ENCODE measurements at places on chromosomes 5 and 9.

DNA sequence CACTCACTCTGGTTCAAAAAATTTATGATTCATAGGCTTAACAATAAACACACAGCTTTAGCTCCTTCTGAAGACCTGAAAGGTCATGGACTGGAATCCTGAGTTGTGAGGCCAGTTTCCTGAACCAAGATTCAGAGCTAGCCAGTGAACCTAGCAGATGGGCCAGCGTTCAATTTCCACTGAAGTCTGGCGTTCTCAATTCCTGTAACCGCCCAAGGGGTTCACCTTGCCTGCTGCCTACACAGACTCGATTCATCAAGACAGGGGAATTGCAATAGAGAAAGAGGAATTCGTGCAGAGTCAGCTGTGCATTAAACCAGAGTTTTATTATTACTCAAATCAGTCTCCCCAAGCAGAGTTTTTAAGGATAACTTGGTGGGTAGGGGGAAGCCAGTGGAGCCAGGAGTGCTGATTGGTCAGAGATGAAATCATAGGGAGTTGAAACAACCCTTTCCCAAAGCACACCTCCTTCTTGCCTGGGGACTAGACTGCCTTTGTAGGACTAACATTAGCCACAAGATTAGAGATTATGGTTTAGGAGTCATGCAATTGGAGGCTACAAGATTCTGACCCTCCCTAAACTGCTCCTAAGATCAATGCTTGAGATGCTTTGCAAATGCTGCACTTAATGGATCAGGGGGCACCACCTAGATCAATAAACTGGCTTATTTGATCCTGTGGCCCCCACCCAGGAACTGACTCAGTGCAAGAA, 117.5 kb upstream of the SHB start:
- H3K36me3 ChIP-seq: no peaks in the 10 kb centered on the region
- no peaks in the 10 kb centered on the region for H3K4me1 ChIP-seq
- DNase-seq: no peak
- no peak overlapping the region for H3K4me3 ChIP-seq

- no peaks in the 10 kb centered on the region for H3K36me3 ChIP-seq
- no peak for DNase-seq
- H3K27me3 ChIP-seq: peaks cover 42% of the 10 kb centered on the region
Observed at GRCh38 chr9:97705354-97705950, 8.3 kb upstream of the XPA start.

GRCh38 chr5:93899026-93899600, 157.7 kb upstream of the POU5F2 start:
- H3K4me3 ChIP-seq: no peak overlapping the region
- no peak for DNase-seq
- H3K4me1 ChIP-seq: no peaks in the 10 kb centered on the region
- no peaks in the 10 kb centered on the region for H3K27me3 ChIP-seq

GRCh38 chr5:219991-220390, 1.9 kb downstream of the SDHA start:
- H3K4me3 ChIP-seq: peak overlapping the region; percentile 92
- no peaks in the 10 kb centered on the region for H3K27me3 ChIP-seq
- peak overlapping the region; percentile 94 for H3K27ac ChIP-seq
- H3K4me1 ChIP-seq: peaks cover 48% of the 10 kb centered on the region

- peaks cover 83% of the 10 kb centered on the region for H3K4me1 ChIP-seq
- DNase-seq: no peak
- H3K27ac ChIP-seq: peak overlapping the region; percentile 85
- no peaks in the 10 kb centered on the region for H3K27me3 ChIP-seq
- peak overlapping the region; percentile 98 for H3K4me3 ChIP-seq
Observed at GRCh38 chr5:157189223-157189622, 8.6 kb downstream of the ITK start.

DNA sequence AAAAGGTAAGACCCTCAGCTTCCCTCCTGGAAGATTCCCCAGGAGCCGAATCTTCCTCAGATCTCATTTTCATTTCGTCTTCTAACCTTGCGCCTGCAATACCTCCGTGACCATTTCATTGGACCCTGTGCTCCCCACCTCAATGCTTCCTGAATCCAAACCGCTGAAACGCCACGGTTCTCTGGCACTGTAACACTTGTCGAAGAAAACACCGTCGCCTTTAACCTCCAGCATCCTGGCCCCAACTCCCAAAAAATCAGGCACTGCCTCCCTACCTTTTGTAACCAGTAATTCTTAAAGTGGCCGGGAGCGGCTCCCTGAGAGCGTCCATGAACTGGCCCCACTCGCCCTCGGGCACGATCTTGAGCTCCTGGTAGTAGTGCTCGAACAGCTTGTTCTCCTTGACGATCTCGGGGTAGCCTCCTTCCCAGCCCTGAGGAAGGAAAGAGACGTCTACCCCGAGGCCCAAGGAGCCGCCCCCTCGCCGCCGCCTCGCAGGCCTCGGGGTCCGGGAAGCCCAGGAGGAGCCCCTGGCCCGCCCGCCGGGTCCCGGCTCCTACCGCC, 438 bp downstream of the NSUN2 start:
- H3K27me3 ChIP-seq: no peaks in the 10 kb centered on the region
- no peak for DNase-seq
- peak overlapping the region; percentile 93 for H3K4me3 ChIP-seq
- H3K27ac ChIP-seq: peak overlapping the region; percentile 97
- H3K36me3 ChIP-seq: peaks cover 42% of the 10 kb centered on the region
- peaks cover 42% of the 10 kb centered on the region for H3K4me1 ChIP-seq

- H3K27ac ChIP-seq: no peak overlapping the region
- DNase-seq: no peak
- H3K4me1 ChIP-seq: peaks cover 2% of the 10 kb centered on the region
- H3K27me3 ChIP-seq: no peaks in the 10 kb centered on the region
Observed at GRCh38 chr9:107807183-107807582, 317.6 kb upstream of the KLF4 start.

- DNase-seq: no peak
- no peaks in the 10 kb centered on the region for H3K27me3 ChIP-seq
- H3K27ac ChIP-seq: peak overlapping the region; percentile 26
- H3K4me3 ChIP-seq: peak overlapping the region; percentile 46
Observed at GRCh38 chr5:131304414-131304813, 40.6 kb downstream of the CDC42SE2 start.

GRCh38 chr9:14451949-14452348, 138.0 kb upstream of the NFIB start:
- H3K4me1 ChIP-seq: no peaks in the 10 kb centered on the region
- no peak for DNase-seq
- no peak overlapping the region for H3K27ac ChIP-seq
- no peak overlapping the region for H3K4me3 ChIP-seq

GRCh38 chr9:135408476-135409254, 70.9 kb upstream of the PPP1R26 start:
- H3K27ac ChIP-seq: no peak overlapping the region
- peaks cover 3% of the 10 kb centered on the region for H3K36me3 ChIP-seq
- H3K4me1 ChIP-seq: no peaks in the 10 kb centered on the region
- no peak overlapping the region for H3K4me3 ChIP-seq

DNA sequence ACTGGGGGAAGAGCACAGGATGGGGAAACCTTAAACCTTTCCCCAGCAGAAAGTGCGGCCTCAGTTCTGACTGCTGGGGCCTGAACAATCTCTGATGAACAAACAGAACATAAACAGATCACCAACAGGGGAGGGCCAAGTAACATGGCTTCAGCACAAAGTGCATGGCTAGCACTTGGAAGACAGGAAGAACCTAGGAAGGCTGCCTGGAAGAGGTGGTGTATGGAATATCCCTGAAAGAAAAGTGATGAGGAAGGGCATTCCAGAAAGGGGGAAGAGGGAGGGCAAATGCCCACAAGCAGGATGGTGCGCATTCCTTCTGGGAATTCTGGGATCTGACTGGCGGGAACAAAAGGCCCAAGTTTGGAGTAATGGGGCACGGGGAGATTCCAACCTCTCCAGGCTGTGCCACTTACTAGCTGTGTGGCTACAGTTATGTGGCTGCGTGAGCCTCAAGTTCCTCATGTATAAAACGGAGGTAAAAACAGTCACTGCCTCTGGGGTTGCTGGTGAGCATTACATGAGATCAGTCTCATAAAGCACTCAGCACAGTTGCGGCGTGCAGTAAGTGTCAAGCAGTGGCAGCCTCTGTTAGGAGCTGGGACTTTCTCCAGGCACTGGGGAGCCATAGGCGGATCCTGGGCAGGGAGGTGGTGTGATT, 1.6 kb downstream of the PDGFRB start:
- no peaks in the 10 kb centered on the region for H3K27me3 ChIP-seq
- H3K27ac ChIP-seq: no peak overlapping the region

DNA sequence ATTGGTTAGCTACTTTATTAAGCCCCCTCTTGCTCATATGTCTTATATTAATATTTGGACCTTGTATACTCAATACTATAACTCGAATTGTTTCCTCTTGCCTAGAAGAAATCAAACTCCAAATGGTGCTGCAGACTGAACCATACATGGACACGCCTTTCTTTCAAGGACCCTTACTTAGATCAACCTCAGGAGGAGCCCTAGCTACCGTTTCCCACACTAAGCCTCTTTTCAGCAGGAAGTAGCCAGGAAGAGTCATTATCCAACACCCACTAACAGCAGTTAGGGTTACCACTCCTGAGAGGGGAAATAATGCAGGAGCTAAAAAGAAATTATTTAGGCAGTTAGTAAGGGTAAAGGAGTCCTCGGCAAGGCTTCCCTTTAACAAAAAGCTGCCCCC, 243.8 kb upstream of the PUM3 start:
- H3K4me3 ChIP-seq: no peak overlapping the region
- H3K4me1 ChIP-seq: no peaks in the 10 kb centered on the region
- DNase-seq: no peak
- no peak overlapping the region for H3K27ac ChIP-seq
- no peaks in the 10 kb centered on the region for H3K27me3 ChIP-seq

DNA sequence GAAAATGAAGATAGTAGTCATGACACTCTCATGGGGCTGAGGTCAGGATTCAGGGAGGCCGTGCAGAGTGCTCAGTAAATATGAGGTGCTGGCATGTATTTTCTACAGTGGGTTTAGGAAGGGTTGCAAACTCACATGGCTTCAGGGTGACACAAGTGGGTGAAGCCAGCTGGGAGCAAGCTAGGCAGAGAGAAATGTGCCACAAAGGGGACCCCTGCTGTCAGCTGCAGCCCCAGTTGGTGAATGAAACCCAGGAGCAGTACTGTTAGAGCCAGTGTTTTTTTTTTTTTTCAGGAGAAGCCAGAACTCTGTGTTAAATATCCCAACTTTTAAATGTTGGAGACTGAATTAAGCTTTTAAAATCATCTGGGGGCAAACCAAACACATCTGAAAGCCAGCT, 75.3 kb downstream of the INSYN2B start:
- no peak overlapping the region for H3K4me3 ChIP-seq
- peak overlapping the region; percentile 68 for H3K27ac ChIP-seq
- peaks cover 30% of the 10 kb centered on the region for H3K4me1 ChIP-seq
- H3K27me3 ChIP-seq: no peaks in the 10 kb centered on the region
- peaks cover 13% of the 10 kb centered on the region for H3K36me3 ChIP-seq

DNA sequence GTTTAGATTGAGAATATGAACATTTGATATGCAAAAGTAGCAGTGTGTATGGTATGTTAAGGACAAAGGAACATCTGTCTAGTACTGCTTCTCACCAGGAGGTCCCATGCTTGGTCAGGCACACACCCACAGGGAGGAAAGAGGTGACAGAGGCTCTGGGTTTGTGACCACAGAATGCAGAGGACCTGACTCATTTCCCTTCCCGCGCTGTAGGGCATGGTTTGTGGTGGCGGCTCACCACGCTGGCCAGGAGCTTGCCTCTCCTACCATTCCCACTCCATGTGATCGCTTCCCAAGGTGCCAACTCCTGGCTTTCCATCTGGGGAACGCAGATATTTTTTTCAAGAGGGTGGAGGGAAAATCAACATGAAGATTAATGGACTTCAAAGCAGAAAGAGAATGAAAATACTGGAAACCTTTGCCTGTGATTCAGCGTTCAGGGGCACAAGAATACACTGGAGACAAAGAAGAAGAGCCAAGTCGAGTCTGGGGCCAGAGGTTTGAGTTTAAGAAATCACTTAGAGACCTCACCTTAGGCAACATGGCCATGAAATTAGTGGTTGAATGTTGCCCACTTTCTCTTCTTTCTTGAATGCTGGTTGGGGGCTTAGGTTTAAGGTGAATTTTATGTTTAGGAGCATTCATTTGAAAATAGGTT, 477.8 kb downstream of the CCDC171 start:
- H3K27ac ChIP-seq: no peak overlapping the region
- no peak for DNase-seq
- H3K4me1 ChIP-seq: no peaks in the 10 kb centered on the region
- no peak overlapping the region for H3K4me3 ChIP-seq

GRCh38 chr5:38370358-38371100, 112.2 kb downstream of the EGFLAM start:
- H3K27me3 ChIP-seq: peaks cover 26% of the 10 kb centered on the region
- no peak for DNase-seq
- no peak overlapping the region for H3K4me3 ChIP-seq
- H3K27ac ChIP-seq: no peak overlapping the region
- H3K4me1 ChIP-seq: peaks cover 3% of the 10 kb centered on the region
- no peaks in the 10 kb centered on the region for H3K36me3 ChIP-seq

- peaks cover 4% of the 10 kb centered on the region for H3K4me1 ChIP-seq
- peaks cover 14% of the 10 kb centered on the region for H3K27me3 ChIP-seq
- H3K36me3 ChIP-seq: no peaks in the 10 kb centered on the region
- no peak overlapping the region for H3K4me3 ChIP-seq
- H3K27ac ChIP-seq: no peak overlapping the region
Observed at GRCh38 chr9:101706261-101706798, 32.1 kb downstream of the GRIN3A start.

GRCh38 chr5:173602423-173602822, 14.0 kb downstream of the BOD1 start:
- DNase-seq: no peak
- no peaks in the 10 kb centered on the region for H3K4me1 ChIP-seq
- H3K27me3 ChIP-seq: no peaks in the 10 kb centered on the region
- H3K36me3 ChIP-seq: peaks cover 23% of the 10 kb centered on the region
- H3K4me3 ChIP-seq: no peak overlapping the region

DNA sequence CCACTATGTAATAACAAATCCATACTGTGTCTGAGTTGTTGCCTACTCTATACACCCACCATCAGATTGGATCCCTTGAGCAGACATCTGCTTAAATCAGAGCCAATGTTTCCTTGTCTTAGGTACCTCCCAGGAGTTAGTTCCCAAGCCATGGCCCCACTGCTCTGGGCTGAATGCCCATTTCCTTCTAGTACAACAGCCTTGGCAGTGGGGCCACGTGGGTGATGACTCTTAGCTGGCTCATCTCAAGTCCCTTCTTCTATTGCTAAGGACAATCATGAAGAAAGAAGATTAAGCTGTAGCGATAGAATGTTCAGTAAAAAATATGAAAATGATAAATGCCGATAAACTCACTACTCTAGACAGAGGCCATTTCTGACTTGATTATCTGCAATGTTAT, 16.6 kb downstream of the PTGR1 start:
- H3K4me3 ChIP-seq: no peak overlapping the region
- no peaks in the 10 kb centered on the region for H3K4me1 ChIP-seq
- no peaks in the 10 kb centered on the region for H3K36me3 ChIP-seq
- peaks cover 7% of the 10 kb centered on the region for H3K27me3 ChIP-seq

DNA sequence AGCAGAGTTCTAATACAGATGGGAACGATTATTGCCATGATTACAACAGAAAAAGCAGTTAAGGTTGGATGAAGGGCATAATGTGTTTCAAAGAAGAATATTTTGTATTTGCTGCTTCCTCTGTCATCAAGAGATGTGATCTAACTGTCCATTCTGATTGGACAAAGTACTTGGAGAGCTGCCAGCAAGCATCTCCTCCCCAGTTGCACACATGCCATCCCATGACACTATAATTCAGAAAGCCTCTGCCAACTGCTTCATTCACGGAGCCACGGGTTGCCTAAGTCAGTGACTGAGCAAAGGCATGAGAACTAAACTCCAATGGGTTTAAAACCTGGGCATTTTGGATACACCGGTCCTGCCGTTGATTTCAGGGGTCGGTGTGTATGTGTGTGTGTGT, 253.8 kb downstream of the CRB2 start:
- no peaks in the 10 kb centered on the region for H3K36me3 ChIP-seq
- H3K27me3 ChIP-seq: no peaks in the 10 kb centered on the region
- H3K4me1 ChIP-seq: no peaks in the 10 kb centered on the region
- DNase-seq: no peak

GRCh38 chr9:33785914-33786313, 9.4 kb upstream of the PRSS3 start:
- H3K27ac ChIP-seq: no peak overlapping the region
- no peak for DNase-seq
- H3K27me3 ChIP-seq: peaks cover 31% of the 10 kb centered on the region
- no peaks in the 10 kb centered on the region for H3K4me1 ChIP-seq
